ENCODE measurements at places on chromosomes 11 and 22. TPM values are rescaled to one million over a fixed set of nuclear protein-coding genes. Genes with fewer than 3 reads are reported as not detected.

Gene APOBEC3B
- 0.64 TPM for total RNA-seq

Gene OR10D3
- not detected for total RNA-seq

DNA sequence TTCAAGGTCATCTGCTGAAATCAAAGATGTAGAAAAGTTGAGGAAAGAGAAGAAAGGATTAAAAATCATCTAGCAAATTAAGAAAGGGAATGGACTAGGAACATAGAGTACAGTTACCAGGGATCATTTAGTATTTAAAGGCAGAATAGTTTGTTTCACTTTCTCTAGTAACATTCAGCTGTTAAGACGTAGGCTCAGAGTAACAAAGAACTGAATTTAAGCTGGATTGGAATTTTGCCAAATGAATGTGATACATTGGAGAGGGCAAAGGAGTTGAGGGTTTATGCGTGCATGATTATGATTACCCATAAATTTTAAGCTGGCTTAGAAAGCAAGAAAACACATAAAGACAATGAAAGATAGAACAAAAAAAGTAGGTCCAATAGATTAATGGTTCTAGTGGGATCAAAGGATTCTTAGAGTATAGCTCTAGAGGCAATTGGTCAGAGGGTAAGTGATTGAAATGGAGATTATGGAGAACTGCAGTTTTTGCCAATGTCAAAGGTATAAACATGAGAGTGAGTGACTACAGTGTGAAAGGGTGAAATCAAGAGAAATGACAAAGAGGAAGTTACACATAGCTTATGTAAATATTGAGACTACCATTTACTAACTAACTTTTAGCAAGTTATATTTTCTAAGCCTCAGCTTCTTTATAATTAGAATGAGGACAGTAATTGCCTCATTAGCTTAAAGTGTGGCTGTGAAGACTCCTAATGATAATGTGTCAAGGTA is 190.0 kb downstream of the GRIA4 start:
- no peak for DNase-seq
- H3K4me1 ChIP-seq: no peaks in the 10 kb centered on the region
- no peaks in the 10 kb centered on the region for H3K27me3 ChIP-seq
- H3K4me3 ChIP-seq: no peak overlapping the region
- no peaks in the 10 kb centered on the region for H3K36me3 ChIP-seq

- no peak overlapping the region for H3K27ac ChIP-seq
- no peak overlapping the region for H3K4me3 ChIP-seq
- no peak for DNase-seq
- H3K27me3 ChIP-seq: no peaks in the 10 kb centered on the region
- no peaks in the 10 kb centered on the region for H3K4me1 ChIP-seq
- H3K36me3 ChIP-seq: peaks cover 59% of the 10 kb centered on the region
Observed at GRCh38 chr22:26462641-26463040, 20.9 kb downstream of the HPS4 start.

Data from CD4-positive, alpha-beta memory T cell (primary cell).